ENCODE measurements at places on chromosomes 1 and 21. TPM values are rescaled to one million over a fixed set of nuclear protein-coding genes. Genes with fewer than 3 reads are reported as not detected.
A peak's percentile ranks its signal among the peaks of the same experiment; 100 is the strongest.

DNA sequence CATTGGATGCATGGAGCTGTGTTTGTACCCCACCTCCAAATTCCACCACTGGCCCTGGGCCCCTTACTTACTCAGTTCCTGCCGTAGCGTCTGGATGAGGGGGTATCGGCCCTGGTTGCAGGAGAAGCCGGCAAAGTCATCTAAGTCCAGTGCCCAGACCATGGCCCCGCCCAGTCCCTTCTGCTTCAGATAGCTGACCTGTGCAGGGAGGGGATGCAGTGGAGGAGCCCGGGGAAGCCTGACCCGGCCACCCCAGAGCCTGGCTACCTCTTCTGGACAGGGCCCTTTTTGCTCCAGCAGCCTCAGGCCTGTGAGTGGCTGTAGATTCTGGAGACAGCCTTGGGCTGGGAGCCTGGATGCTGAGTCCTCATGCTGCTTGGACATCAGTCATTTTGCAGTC is 11.8 kb downstream of the CHIT1 start:
- H3K27me3 ChIP-seq = peaks cover 46% of the 10 kb centered on the region
- DNase-seq = no peak
- H3K36me3 ChIP-seq = no peaks in the 10 kb centered on the region
- H3K27ac ChIP-seq = no peak overlapping the region

- no peak for DNase-seq
- H3K27me3 ChIP-seq = no peaks in the 10 kb centered on the region
- no peak overlapping the region for H3K27ac ChIP-seq
- H3K4me1 ChIP-seq = no peaks in the 10 kb centered on the region
- H3K36me3 ChIP-seq = peaks cover 30% of the 10 kb centered on the region
- no peak overlapping the region for H3K4me3 ChIP-seq
Observed at GRCh38 chr1:236576004-236576403, 28.3 kb downstream of the HEATR1 start.

Gene BEND5
- total RNA-seq = 4.4 TPM

Gene SPRR2E
- not detected for total RNA-seq

Gene AKIRIN1
- total RNA-seq = 67.4 TPM

Gene S100A1
- total RNA-seq = not detected

Gene RNF186
- 1.9 TPM for total RNA-seq

DNA sequence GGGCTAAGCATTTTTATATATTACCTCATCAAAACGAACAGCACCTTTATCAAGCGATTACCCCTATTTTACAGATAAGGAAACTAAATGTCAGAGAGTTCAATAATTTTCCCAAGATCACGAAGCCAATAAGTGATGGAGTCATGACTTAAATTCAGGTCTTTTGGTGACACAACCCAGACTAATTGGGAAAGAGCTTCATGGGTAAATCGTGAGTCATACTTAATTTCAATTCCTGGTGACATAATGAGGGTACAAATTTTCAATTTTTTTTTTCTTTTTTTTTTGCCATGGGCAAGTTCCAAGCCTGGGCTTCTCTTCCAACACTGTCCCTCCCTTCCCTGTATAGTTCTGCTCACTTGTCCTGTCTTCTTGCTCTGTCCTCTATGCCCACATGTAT is 30.1 kb upstream of the IL10 start:
- H3K4me1 ChIP-seq = peaks cover 14% of the 10 kb centered on the region
- no peak overlapping the region for H3K4me3 ChIP-seq
- DNase-seq = no peak
- H3K27ac ChIP-seq = no peak overlapping the region
- no peaks in the 10 kb centered on the region for H3K36me3 ChIP-seq

Gene ATP1A2
- total RNA-seq = 0.26 TPM

Gene PLA2G4A
- total RNA-seq = 2.9 TPM

Gene NPHS2
- total RNA-seq = 0.31 TPM

- peaks cover 7% of the 10 kb centered on the region for H3K27me3 ChIP-seq
- H3K4me1 ChIP-seq = no peaks in the 10 kb centered on the region
- H3K4me3 ChIP-seq = no peak overlapping the region
- no peak overlapping the region for H3K27ac ChIP-seq
Observed at GRCh38 chr1:231827337-231828105, 200.9 kb downstream of the DISC1 start.

- DNase-seq = no peak
- H3K4me3 ChIP-seq = peak overlapping the region; percentile 46
- peak overlapping the region; percentile 62 for H3K27ac ChIP-seq
Observed at GRCh38 chr1:178973652-178974101, 52.0 kb upstream of the FAM20B start.

DNA sequence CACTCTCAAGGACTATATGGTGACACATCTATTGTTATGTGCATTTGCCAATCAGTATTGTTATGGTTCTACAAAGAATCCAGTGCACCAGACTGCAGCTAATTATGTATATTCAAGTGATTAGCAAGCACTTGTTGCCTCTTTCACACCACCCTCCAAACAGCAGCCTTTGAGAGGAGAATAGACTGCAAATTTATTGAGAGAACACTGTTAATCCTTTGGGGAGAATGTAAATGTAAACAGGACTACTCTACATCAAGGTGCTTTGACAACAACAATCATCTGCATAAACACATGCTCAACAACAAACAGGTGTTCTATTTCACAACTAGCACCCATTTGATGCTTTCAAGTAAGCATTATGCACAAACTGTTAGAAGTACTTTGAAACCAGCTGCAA is 117.4 kb downstream of the AKT3 start:
- H3K36me3 ChIP-seq = no peaks in the 10 kb centered on the region
- no peak overlapping the region for H3K27ac ChIP-seq
- H3K4me3 ChIP-seq = no peak overlapping the region
- H3K27me3 ChIP-seq = no peaks in the 10 kb centered on the region

Gene SLC35F3
- 2.1 TPM for total RNA-seq

GRCh38 chr1:204984499-204984898 is 58.5 kb upstream of the CNTN2 start:
- DNase-seq = no peak
- H3K36me3 ChIP-seq = no peaks in the 10 kb centered on the region
- H3K27ac ChIP-seq = no peak overlapping the region
- H3K4me3 ChIP-seq = no peak overlapping the region
- peaks cover 20% of the 10 kb centered on the region for H3K27me3 ChIP-seq
- peaks cover 3% of the 10 kb centered on the region for H3K4me1 ChIP-seq

GRCh38 chr1:54984131-54984842 is 3.9 kb downstream of the TMEM61 start:
- no peaks in the 10 kb centered on the region for H3K36me3 ChIP-seq
- peaks cover 31% of the 10 kb centered on the region for H3K27me3 ChIP-seq
- no peak for DNase-seq
- no peak overlapping the region for H3K4me3 ChIP-seq
- H3K27ac ChIP-seq = peak overlapping the region; percentile 61

GRCh38 chr1:159868766-159869165 is 6.3 kb upstream of the VSIG8 start:
- no peak overlapping the region for H3K27ac ChIP-seq
- no peak overlapping the region for H3K4me3 ChIP-seq
- DNase-seq = no peak
- H3K27me3 ChIP-seq = peaks cover 32% of the 10 kb centered on the region

DNA sequence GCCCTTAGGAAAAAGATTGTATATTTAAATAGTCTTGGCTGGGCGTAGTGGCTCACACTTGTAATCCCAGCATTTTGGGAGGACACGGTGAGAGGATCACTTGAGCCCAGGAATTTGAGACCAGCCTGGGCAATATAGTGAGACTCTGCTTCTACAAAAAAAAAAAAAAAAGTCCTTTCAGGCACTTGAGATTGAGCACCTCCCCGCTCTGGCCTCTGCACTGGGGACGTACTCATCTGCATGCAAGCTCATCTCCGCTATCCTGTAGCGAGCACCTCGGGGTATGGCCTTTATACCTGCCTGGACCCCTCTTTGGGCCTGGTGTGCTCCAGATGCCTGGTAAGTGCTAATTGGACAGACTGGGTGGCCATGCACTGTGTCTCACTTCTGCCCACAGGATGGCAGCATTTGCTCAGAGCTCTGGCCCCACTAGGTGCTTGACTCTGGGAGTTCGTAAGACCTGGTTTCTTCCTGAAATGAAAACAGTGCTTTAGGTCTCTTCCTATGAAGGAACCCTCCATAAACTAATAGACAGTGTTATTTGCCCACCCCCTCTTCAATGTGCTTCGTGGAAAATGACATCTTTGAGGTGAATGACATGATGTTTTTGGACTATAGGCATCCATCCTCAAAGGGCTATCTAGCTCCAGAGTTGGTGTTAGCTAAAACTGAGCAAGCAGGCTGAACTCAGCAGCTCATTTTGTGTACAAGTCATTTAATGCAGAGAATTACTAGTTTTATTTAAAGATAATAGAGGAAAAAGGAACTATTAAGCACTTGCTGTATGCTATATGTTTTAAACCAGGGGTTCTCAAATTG is 61.7 kb upstream of the ADAR start:
- no peak overlapping the region for H3K27ac ChIP-seq
- peaks cover 3% of the 10 kb centered on the region for H3K4me1 ChIP-seq
- DNase-seq = no peak
- H3K27me3 ChIP-seq = peaks cover 6% of the 10 kb centered on the region

- peaks cover 20% of the 10 kb centered on the region for H3K4me1 ChIP-seq
- no peak for DNase-seq
Observed at GRCh38 chr1:115091572-115091971, 2.3 kb upstream of the TSPAN2 start.

GRCh38 chr1:52707927-52708655 is 9.9 kb upstream of the COA7 start:
- no peak overlapping the region for H3K4me3 ChIP-seq
- no peaks in the 10 kb centered on the region for H3K36me3 ChIP-seq
- H3K4me1 ChIP-seq = peaks cover 8% of the 10 kb centered on the region
- no peaks in the 10 kb centered on the region for H3K27me3 ChIP-seq

DNA sequence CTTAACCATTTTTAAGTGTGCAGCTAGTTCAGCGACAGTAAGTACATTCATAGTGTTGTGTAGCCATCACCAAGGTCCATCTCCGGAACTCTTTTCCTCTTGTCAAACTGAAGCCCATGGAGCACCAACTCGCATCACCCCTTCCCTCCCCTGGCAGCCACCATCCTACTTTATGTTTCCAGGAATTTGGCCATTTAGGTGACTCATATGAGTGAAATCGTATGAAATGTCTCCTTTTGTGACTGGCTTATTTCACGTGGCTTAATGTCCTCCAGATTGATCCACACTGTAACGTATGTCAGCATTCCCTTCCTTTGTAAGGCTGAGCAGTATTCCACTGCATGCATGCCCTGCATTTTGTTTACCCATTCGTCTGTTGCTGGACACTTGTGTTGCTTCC is 2.5 kb downstream of the COL6A2 start:
- H3K4me1 ChIP-seq = no peaks in the 10 kb centered on the region
- H3K36me3 ChIP-seq = peaks cover 13% of the 10 kb centered on the region
- peaks cover 47% of the 10 kb centered on the region for H3K27me3 ChIP-seq
- no peak for DNase-seq
- H3K27ac ChIP-seq = no peak overlapping the region

DNA sequence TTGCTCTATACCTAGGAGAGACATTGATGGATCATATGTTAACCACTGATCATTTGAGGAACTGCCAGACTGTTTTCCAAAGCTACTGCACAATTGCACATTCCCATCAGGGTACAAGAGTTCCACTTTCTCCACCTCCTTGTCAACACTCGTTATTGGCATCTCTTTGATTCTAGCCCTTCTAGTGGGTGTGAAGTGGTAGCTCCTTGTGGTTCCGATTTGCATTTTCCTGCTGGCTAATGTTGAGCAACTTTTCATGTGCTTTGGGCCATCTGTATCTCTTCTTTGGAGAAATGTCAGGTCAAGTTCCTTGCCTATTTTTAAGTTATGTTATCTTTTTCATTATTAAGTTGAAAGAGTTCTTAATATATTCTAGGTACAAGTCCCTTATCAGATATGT is 90.1 kb downstream of the DMRTB1 start:
- H3K36me3 ChIP-seq = no peaks in the 10 kb centered on the region
- H3K27me3 ChIP-seq = peaks cover 19% of the 10 kb centered on the region
- peaks cover 26% of the 10 kb centered on the region for H3K4me1 ChIP-seq
- no peak for DNase-seq

GRCh38 chr1:177360791-177361190 is 190.0 kb downstream of the BRINP2 start:
- peaks cover 11% of the 10 kb centered on the region for H3K4me1 ChIP-seq
- H3K27me3 ChIP-seq = peaks cover 4% of the 10 kb centered on the region
- H3K36me3 ChIP-seq = no peaks in the 10 kb centered on the region
- no peak overlapping the region for H3K27ac ChIP-seq

Gene ZNF697
- total RNA-seq = 11.8 TPM

DNA sequence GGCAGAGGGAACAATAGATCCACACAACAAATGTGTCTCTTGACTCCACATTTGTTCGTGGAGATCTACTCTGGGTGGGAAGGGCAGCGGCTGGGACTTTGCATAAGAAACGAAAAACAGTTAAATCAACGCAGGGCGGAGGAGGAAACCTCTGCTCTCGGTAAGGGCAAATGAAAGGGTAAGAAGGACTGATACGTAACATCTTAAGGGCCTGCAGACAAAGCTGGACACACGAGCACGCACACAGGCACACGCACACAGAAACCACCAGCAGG is 57.3 kb downstream of the MRPL37 start:
- DNase-seq = no peak
- peak overlapping the region; percentile 71 for H3K27ac ChIP-seq
- H3K36me3 ChIP-seq = peaks cover 14% of the 10 kb centered on the region
- H3K4me3 ChIP-seq = peak overlapping the region; percentile 29
- peaks cover 39% of the 10 kb centered on the region for H3K4me1 ChIP-seq

- peaks cover 26% of the 10 kb centered on the region for H3K4me1 ChIP-seq
- no peaks in the 10 kb centered on the region for H3K27me3 ChIP-seq
- peak overlapping the region; percentile 19 for H3K27ac ChIP-seq
- no peak for DNase-seq
- no peaks in the 10 kb centered on the region for H3K36me3 ChIP-seq
Observed at GRCh38 chr1:60936591-60937342, 145.6 kb upstream of the NFIA start.

Gene VANGL2
- total RNA-seq = 19.8 TPM

Gene MPL
- total RNA-seq = not detected

GRCh38 chr21:33642896-33643657 is 776 bp downstream of the ITSN1 start:
- H3K36me3 ChIP-seq = no peaks in the 10 kb centered on the region
- H3K4me3 ChIP-seq = peak overlapping the region; percentile 88
- no peaks in the 10 kb centered on the region for H3K27me3 ChIP-seq
- DNase-seq = peak; percentile 72
- H3K4me1 ChIP-seq = peaks cover 19% of the 10 kb centered on the region
- H3K27ac ChIP-seq = peak overlapping the region; percentile 84

GRCh38 chr1:242784084-242784483 is 259.6 kb upstream of the PLD5 start:
- peaks cover 6% of the 10 kb centered on the region for H3K27me3 ChIP-seq
- H3K27ac ChIP-seq = no peak overlapping the region
- DNase-seq = no peak
- no peak overlapping the region for H3K4me3 ChIP-seq
- H3K36me3 ChIP-seq = no peaks in the 10 kb centered on the region
- no peaks in the 10 kb centered on the region for H3K4me1 ChIP-seq

Measured in type B pancreatic cell (in vitro differentiated cells).